ENCODE measurements at places on chromosomes 12 and 14.

- DNase-seq: no peak
Observed at GRCh38 chr14:27995691-27996090, 770.9 kb upstream of the FOXG1 start.

DNA sequence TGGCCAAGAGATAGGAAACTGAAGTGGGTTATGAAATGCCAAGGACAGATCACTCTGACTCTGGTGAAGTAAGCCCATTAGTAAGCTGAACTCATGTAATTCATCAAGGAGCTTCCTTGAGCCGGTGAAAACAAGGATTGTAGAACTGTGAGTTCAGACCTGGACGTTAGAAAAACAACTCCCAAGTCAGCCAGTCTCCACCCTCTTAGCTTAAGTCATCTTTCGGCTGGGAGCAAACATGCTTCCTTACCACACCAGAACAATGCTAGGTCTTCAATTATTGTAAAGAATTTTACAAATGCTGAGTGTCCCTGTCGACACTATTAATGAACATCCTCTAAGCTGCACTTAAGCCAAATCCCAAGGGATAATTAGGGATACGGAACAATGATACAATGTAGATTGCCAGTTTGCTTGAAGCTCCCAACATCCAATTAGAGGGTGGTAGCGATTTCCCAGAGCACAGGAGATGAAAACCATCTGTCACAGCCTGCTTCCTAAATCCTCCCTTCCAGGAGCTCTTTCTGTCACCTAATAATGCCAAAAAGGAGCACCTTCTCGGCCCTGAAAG, 45.7 kb upstream of the VASH1 start:
- DNase-seq: peak; percentile 25

DNA sequence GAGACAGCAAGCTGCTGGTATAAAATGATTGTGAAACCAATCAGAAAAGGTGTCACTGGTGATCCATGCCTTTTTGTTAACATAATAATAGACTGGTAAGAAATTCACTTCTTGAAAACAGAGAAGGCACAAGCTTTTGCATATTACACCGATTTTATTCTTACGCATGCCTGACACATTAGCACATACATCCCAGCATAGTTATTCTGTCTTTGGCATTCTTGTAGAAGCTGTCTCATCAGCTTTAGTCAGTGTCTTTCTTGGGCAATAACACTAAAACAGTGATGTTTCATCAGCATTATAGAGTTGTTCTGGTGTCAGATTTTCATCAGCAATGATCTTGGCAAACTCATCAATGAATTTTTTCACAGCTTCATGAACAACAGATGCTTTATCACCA, 283.4 kb upstream of the TMTC1 start:
- peak; percentile 62 for DNase-seq

DNA sequence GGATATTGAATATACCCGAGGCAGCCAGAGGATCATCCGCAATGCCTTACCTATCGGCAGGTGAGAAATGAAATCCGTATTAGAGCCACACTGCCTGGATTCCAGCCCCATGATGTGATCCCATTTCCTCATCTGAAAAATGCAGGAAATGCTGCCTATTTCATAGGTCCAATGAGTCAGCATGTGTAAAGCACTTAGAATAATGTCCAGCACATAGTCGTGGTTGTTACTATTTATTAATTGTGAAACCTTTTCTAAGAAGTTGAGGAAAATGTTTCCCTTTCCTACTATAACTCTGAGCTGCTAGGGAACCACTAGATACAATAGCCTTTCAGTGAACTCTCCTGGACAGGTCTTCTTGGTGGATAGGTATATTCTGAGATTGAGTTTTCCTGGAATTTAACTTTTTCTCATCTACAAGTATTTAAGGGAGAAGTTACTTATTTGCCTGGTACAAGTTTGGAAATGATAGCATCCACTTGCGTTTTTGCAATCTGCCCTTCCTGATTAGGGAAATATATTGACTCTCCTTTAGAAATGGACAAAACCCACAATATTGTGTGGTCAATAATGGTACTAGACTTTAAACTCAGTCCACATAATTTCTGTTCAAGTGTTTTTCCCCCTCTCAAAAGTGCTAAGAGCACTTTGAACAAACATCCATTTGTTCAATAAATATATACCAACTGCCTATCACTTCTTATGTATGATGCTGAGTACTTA, 12.2 kb downstream of the POLR3B start:
- peak; percentile 42 for DNase-seq

- no peak for DNase-seq
Observed at GRCh38 chr14:57008534-57008933, 198.3 kb upstream of the OTX2 start.

- no peak for DNase-seq
Observed at GRCh38 chr14:69240527-69241173, 19.3 kb upstream of the GALNT16 start.

DNA sequence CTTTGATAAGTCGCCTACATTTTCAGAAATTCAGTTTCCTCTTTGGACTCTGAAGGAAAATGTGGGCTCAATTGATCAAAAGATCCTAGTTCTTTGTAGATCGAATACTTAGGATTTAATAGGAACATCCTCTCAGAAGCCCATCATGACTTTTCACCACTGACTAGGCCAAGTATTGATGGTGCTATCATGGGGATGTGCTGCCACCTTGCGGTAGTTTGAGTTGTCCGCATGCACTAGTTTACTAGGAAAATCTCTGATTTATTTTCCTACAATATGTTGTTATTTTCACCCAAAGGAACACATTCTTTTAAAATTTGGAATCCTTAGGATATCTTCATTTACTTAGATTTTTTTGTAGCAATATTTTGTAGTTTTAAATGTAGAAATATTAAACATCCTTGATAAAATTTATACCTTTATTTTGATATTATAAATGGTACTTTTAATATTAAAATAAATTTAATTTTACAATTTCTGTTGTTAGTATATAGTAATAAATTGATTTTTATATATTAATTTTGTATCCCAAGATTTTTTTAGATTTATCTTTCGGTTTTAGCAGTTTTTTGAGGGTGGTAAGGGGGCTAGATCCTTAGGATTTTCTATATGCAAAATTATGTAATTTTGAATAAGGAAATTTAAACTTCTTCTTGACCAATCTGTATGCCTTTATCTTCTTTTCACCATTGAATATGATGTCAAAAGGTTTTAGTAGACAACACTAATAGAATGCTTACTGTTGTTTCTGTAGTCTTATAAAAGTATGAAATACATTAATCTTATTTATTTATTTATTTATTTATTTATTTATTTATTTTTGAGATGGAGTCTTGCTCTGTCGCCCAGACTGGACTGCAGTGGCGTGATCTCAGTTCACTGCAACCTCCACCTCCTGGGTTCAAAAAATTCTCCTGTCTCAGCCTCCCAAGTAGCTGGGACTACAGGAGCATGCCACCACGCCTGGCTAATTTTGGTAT, 52.9 kb upstream of the OR9K2 start:
- DNase-seq: peak; percentile 10

GRCh38 chr12:13179211-13180074, 17.1 kb upstream of the EMP1 start:
- no peak for DNase-seq

DNA sequence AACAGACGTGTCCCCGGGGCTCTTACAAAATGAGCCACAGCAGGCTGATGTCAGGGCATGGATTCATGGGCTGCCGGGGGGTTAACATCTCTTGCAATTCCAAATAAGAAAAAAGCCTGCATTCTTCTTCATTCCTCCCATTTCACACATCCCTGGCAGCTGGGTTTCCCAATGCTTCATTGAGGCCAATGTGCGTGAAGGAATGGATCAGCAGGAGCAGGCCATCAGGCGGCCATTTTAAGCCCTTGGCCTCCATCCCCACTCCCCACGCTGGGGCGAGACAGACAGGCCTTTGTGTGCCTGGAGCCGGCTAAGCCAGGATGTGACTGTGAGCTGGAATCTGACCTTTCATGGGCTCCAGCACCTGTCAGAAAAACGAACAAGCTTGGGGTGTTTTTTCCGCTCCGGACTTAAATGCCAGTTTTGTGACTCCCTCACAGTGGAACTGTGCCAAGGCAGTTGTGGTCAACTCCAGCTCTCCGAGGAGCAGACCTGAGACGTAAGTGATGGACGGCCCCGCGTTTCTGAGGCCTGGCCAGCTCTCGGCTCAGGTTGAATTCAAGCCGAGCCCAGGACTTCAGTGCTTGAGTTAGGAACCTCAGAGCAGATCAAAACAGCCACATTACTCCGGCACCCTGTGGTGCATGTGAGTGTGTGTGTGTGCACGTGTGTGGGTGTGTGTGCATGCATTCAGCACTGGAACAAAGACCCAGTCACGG, 133.1 kb downstream of the TMEM30B start:
- peak; percentile 99 for DNase-seq

- no peak for DNase-seq
Observed at GRCh38 chr14:94476023-94476422, at the start of gene SERPINA9. SERPINA9 (minus strand) TSS chr14:94476197; CDS start chr14:94469840, 6,357 bp downstream.

GRCh38 chr12:26872625-26873024, 39.6 kb upstream of the ITPR2 start:
- DNase-seq: no peak

- no peak for DNase-seq
Observed at GRCh38 chr12:132075026-132075713, 68.9 kb downstream of the DDX51 start.

DNA sequence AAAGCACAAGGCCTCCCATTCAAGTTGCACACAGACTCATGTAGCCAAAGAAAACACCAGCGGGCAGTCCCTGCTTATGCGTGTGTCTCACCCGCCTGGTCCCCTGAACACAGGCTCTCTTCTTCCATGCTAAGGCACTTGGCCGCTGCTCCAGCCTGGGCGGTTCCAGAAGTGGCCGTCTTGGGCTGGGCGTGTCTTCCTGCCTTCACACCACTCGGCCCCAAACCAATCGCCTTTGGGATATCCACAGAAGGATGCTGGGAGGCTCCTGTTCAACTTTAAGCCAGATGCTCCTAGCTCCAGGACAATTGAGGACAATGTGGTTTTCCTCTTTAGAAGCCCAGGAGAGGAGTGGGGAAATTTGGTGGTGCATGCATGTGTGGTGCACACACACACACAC, 2.2 kb downstream of the SCARB1 start:
- DNase-seq: peak; percentile 37

DNA sequence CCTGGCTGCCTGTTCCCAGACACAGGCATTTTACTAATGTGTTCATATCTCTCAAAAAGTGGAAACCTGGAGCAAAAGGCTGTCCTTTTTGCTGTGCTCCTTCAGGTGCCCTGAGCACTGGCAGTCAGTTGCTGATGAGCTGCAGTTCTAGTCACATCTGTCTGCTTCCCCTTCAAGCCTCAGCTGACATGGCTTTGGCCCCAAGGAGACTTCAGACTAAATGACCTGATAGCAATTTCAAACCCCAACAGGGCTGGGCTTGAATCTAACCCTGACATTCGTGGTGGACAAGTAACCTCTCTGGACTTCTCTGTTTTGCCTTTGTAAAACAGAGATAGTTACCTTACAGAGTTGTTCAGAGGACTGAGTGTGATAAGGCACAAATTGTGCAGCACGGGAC, 5.7 kb downstream of the SERPINA9 start:
- no peak for DNase-seq

DNA sequence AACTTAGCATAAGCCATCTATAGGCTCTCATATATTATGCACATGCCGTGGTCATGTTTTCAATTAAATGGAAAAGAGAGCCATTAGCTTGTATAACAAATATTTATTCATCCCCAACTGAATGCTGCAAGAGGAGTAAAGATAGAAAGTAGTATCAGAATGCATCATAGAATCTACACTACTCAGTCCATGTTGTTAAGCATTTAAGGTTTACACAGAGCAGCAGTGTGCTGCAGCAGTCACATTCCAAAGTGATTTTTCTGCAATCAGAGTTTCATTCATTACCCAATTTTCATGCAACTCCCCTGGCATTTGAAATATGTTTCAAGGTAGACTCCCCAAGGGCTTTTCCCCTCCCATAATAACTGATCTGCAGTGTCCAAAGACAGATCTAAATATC, 82.2 kb upstream of the LMO3 start:
- DNase-seq: no peak

- no peak for DNase-seq
Observed at GRCh38 chr12:1607940-1608712, 13.7 kb upstream of the FBXL14 start.

Data from skeletal muscle cell (primary cell).